AG04449 (cell line): ENCODE measurements at places on chromosomes 3 and 15.

DNA sequence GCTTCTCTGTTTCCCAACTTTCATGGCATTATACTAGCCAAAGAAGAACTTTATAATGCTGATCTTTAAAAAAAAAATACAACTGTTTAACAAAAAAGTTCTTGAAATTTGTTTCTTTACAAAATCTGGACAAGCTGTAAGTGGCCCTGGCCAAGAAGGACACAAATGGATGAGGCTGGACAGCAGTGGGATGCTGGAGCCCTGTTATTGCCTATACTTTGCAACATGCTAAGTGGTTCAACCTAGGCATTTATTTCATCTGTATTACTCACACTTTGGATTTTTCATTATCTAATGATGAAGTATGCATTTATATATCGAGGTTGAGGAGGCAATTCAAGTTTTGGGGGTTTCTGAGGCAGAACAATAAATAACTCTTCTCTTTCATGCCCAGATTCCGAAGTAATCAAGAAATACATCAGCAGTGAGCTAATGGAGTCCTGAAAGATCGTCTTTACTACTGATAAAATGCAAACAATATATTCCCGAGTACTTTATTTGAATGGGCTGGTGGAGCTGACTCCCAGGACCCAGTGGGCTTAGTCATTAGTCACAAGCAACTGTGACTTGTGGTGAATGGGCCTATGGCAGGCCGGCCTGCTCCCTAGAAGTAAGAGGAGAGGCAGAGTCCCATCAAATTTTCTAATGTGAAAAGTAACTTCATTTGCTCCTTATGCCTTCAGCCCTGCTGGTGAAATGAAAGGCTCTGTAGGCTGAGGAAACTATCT is 177.3 kb upstream of the DPH6 start:
- DNase-seq, result no peak

GRCh38 chr3:53375019-53375418 is 27.7 kb upstream of the DCP1A start:
- no peak for DNase-seq

- DNase-seq, result no peak
Measured at GRCh38 chr3:183008303-183008702, 28.0 kb upstream of the DCUN1D1 start.

- no peak for DNase-seq
Measured at GRCh38 chr3:149374793-149375500, 2.5 kb downstream of the TM4SF1 start.

- DNase-seq, result no peak
Measured at GRCh38 chr3:128590948-128591347, 59.7 kb downstream of the RPN1 start.

- DNase-seq, result no peak
Measured at GRCh38 chr15:100400996-100401395, 59.2 kb upstream of the ADAMTS17 start.

GRCh38 chr3:175258763-175259162 is 399.6 kb downstream of the NAALADL2 start:
- DNase-seq, result no peak

DNA sequence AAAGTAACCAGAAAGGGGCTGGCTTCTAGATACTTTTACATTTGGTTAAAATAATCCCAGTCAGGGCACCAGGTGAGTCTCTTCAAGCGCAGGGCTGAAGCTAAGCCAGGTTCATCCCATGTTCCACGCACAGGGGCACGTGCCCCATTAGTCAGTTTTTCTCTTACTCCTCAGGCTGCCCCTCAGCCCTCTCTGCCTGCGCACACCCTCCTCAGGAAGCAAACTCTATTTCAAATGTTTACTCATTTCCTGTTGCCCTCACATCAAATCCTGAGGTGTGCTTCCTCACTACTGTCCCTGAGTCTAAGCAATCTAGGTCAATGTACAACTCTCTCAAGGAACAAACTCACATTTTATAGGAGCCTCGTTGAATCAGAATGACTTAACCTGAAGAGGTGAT is 48.5 kb downstream of the THBS1 start:
- DNase-seq, result no peak

DNA sequence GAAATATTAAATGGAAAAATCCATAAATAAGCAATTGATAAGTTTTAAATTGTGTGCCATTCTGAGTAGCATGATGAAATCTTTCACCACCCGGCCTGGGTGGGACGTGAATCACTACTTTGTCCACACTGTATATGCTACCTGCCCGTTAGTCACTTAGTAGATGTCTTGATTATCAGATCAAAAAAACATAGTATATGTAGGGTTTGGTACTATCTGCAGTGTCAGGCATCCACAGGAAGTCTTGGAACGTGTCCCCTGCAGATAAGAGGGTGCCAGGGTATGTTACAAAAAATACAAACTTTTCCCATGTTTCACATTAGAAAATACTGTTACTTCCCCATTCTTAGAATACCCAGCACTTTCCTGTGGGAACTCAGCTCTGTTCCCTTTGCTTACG is 35.2 kb downstream of the FAM81A start:
- no peak for DNase-seq
